ENCODE measurements at places on chromosomes 3 and 15.

DNA sequence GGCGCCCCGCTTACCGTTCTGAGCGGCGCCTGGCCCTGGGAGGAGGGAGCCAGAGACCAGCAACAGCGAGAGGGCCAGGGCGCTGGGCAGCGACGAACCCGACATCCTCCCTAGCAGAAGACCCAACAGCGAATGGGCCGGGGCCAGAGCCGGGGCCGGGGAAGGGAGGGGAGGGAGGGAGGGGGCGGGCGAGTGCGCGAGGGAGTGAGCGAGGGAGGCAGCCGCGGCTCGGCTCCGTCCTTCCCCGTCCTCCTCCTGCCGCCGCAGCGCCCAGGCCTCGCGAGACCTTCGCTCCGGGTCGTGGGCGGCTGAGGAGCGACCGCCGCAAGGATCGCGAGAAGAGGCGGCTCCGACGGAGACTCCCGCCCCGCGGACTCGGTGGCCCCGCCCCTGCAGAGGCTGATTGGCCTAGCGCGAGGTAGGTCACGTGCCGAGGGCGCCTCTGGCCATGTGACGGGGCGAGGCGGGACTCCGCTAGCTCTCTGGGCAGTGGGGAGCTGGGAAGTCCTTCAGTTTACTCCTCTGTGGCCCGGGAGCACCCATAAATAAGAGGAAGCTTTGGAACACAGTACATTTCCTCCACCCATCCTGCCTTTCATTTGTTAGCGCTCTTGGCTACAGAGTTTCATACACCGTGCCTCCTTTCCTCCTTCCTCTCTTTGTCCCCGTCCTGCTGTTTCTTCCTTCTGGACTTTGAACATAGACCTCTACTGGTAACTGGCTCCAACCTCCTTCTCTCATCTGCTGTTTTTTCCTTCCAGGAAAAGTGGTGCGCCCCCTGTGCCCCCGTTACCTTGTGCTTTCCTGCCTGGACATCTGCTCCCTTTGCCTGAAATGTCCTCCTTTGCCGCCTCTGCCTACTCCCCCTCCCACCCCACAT lies at the start of gene NPTN:
TSS of gene NPTN (minus strand) at position 279 of the 880 bp plus-strand sequence. CDS start at position 105, 174 bp downstream.
- DNase-seq, result peak; percentile 60

- DNase-seq, result no peak
Observed at GRCh38 chr15:65044724-65045481, at the start of gene SLC51B. SLC51B (plus strand) TSS chr15:65045387; CDS start chr15:65050005, 4,618 bp downstream.

- DNase-seq, result no peak
Observed at GRCh38 chr3:197149-197827, 725 bp downstream of the CHL1 start.

DNA sequence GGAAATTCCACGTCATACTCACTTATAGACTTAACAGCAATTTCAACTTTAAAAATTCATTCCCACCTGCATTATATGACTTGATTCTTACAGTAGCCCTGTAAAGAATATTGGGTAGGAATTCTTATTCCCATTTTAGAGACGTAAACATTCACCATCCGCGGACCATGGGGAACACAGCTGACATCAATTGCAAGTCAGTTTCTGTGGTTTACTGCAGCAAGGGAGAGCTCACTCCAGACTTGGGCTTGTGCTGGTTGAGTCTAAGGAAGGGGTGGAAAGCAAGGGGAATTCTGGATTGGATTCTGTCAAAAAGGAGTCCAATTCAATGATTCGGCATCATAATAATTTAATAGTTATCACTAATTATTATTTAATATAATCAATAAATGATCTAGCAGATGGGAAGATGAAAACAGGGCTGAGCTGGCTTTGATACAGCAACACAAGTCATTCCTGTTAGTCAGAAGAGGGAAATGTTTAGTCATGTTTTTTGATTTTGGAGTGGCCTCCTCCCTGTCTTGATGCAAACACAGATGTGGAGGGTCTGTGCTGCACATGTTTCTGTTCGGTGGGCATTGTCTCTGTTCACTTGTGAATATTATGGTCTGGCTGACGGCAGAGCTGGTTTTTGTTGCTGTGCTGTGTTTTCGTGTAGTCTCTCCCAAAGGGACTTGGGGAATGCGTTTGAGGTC lies 9.7 kb downstream of the LIPC start:
- no peak for DNase-seq

DNA sequence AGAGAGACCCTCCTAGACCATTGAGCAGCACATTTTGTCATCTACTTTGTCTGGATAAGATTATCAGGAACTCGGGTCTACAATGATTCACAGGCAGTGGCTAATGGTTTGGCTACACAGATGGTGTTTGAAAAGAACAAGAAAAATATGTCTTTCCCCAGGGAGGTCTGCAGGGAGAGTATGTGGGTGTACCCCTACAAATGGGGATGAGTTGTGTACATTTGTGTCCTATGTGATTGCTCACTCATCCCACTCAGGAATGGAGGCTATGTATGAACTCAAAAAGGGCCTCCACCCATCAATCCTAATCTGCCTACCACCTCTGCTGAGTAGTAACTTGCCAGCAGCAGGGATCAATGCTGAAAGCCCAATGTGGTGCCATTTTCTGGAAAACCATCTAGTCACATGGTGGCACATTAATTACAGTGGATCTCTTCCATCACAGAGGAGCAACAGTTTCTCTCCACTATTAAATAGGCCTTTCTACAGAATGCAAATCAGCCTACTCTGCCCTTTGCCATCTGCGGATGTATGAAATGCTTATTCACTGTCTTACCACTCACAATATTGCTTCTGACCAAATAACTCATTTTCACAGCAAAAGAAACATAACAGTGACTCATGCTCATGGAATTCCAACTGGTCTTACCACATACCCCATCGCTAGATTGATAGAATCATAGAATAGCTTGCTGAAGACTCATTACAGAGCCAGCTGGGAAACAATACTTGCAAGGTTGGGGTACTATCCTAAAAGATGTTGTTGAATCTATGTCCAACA lies 48.3 kb upstream of the TRIM42 start:
- no peak for DNase-seq
